Putamen (tissue), 1 donor: ENCODE measurements at places on chromosomes 2 and 18.

- DNase-seq: no peak
These were observed 329.7 kb upstream of the KLHL29 start for GRCh38 chr2:23055251-23055650.

- DNase-seq: no peak
These were observed 45.9 kb upstream of the ITGA6 start for GRCh38 chr2:172381275-172382027.

- DNase-seq: no peak
These were observed 11.6 kb upstream of the ACKR3 start for GRCh38 chr2:236558036-236558435.

DNA sequence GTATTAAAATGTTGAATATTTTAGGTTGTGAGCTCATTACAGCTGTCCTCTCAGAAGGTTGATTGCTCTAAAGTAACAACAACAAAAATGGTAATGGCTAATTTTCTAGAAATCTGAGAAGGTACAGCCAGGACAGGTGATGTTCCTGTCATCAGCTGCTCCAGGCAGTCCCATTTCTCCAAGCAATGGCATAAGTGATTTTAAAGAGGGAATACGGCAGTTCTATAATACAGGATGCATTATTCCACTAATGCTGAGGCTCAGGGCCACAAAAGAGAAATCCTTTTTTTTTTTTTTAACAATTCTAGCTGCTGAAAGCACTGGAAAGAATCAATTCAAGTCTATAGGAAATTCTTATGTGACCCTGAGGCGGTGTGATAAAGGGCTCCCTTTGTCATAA, 199.9 kb downstream of the PMAIP1 start:
- no peak for DNase-seq

DNA sequence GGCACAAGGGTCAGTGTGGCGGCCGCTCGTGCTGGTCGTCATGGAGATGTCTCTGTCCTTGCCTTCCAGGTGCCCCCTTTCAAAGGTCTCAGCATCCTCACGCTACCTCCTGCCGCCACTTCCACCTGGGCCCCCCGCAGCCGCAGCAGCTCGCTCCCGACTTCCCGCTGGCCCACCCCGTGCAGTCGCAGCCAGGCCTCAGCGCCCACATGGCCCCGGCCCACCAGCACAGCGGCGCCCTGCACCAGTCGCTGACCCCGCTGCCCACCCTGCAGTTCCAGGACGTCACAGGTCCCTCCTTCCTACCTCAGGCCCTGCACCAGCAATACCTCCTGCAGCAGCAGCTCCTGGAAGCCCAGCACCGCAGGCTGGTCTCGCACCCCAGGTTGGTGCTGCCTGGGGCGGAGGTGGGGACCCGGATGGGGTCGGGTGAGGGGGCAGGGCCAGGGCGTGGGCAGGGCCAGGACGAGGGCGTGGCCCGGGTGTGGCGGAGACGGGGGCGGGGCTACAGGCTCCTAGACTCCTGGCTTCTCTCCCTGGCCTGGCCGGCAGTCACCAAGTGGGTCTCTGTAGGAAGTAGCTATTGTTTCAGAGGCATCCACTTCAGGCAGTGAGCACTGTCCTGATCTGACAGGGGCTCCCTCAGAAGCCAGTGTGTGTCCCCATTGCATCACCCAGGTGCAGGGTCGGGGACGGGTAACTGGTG, 223.7 kb downstream of the LOXHD1 start:
- no peak for DNase-seq

DNA sequence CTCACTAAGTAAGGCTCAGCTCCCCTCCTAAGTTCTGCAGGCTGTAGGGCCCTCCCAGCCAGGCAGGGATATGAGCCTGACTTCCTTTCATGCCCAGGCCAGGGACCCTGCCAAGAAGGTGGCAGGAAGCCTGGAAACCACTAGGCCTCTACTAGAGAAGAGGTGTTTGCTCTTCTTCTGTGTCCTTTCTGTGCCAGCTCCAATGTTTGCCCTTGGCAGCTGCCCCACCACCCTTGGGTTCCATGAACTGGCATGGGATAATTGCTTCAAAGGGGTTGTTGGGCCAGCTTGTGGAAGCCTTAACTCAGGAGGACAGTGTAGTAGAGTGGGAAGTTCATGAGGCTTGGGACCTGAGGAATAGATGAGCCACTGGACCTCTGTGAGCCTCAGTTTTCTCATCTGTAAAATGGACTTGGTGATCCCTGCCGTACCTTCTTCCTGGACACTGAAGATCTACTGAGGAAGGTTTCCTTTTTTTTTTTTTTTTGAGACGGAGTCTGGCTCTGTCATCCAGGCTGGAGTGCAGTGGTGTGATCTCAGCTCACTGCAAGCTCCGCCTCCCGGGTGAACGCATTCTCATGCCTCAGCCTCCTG, 3.9 kb downstream of the SLC35F6 start:
- no peak for DNase-seq

DNA sequence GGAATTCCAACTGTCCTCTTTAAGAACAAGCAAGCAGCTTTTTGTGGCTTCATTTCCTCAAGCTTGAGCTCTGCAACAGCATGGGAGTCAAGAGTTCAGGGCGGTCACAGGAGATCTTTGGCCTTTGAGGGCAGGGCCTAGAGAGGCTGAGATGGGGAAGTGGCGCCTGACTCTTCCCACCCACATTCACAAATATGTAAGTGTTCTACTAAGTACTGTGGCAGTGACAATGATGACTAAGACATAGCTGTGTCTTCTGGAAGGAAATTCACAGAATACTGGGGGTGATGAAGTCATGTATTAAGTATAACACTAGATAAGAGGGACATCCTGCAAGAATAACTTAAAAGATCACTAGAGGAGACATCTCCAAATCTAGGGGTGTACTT, 15.0 kb downstream of the RND3 start:
- DNase-seq: no peak

- no peak for DNase-seq
These were observed 171.9 kb upstream of the CNTNAP5 start for GRCh38 chr2:123853161-123853560.

DNA sequence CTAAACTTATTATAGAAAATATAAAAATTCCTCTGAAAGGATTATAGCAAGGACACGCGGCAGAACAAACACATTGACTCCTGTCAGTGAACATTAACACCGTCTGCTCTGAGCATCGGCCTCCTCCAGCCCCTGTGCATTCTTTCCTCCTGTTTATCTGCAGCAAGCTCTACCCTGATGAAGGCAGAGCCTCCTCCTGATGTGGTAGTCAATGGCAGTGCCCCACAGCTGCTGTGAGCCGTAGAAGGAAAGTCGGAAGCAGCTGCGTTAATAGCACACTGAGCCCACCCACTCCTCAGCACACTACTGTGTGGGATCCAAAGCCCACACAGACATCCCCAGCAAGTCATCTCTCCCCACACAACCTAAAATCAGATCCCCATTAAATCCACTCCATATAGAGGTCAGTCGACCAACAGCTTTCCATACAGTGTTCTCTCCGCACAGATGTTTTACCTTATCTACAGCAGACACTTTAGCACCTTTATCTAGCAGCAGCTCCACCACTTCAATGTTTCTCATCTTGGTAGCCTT, 41.0 kb downstream of the KIDINS220 start:
- DNase-seq: no peak

- DNase-seq: no peak
These were observed 174.3 kb downstream of the LDLRAD4 start for GRCh38 chr18:13392899-13393298.

- DNase-seq: no peak
These were observed 84.5 kb downstream of the LONRF2 start for GRCh38 chr2:100237770-100238169.

GRCh38 chr18:37442477-37442876, 123.1 kb downstream of the CELF4 start:
- no peak for DNase-seq

DNA sequence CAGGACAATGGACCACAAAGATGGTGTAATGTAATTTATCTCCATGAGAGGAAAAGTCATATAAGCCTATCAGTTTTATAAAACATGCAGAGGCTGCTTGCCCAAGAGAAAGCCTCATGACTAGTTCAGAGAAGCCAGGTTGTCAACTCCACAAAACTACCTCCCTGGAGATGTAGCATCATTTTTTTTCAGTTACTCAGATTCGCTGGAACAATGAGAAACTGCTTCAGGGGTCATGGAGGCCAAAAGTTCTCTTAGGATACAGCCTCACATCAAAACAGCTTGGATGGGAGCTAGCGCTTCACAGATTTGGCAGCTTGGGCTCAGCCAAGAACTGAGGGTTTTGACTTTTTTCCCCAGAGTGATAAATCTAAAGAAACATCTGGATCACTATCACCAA, 263.5 kb downstream of the INSIG2 start:
- DNase-seq: no peak

DNA sequence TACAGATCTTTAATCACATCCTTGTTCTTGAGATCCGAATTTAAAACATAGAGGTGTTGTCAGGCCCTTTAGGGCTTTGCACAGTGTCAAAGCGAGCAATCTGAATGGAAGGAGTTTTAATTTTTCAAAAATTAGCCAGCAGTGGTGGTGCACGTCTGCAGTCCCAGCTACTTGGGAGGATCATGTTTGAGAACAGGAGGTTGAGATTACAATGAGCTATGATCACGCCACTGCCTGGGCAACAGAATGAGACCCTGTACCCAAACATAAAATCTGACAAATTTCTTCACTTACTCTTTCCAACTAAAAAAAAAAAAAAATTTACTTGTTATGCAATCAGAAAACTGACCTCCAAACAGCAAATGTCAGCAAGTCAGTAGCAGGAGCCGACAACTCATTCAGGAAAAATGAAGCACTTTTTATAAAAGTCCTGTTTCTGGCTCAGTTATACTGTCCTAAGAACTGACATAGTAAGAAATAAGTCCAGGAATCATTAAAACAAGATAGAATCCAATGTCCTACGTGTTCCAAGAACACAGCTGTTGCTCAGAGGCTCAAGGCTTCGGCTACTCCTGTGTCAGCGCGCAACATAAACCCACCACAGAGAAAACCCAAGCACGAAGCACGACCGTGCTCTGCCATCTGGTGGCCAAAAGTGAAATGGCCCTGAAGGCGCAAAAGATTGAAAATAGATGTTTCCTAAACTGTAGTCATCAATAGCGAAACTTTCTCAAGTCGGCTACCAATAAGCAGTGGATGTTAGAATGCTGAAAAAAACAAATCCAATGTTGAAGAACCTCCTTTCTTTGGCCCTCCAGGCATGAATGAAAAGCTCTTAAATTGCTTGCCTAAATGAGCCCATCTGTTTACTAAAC, 138.1 kb downstream of the INO80D start:
- peak; percentile 26 for DNase-seq

DNA sequence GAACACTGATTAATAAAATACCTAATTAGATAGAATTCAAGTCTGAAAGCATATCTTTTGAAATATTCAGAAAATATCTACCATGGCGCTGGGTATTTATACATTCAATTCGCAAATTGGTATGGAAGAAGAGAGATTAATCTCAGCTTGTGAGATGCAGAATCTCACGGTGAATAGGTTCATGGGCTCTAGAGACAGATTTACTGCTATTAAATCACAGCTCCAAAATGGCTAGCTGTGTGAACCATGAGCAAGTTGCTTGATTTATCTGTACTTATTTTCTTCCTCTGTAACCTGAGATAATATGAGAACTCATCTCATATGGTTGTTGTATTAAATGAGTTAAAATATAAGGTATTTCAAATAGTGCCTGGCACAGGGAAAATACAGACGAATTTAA, 556.7 kb downstream of the FBXO15 start:
- DNase-seq: no peak

- DNase-seq: no peak
These were observed 123.5 kb upstream of the FOSL2 start for GRCh38 chr2:28269019-28269784.

DNA sequence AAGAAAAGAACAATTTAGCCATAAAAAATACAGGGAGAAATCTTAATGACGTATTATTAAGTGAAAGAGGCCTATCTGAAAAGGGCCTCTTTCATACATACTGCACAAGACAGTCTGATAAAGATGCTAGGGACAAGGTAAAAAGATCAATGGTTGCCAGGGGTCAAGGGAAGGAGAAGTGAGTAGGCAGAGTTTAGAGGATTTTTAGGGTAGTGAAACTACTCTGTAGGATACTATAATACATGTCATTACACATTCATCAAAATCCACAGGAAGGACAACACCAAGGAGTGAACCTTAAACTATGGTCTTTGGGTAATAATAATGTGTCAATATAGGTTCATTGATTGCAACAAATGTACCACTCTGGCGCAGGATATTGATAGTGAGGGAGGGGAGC, 289.3 kb downstream of the FSIP2 start:
- DNase-seq: no peak

DNA sequence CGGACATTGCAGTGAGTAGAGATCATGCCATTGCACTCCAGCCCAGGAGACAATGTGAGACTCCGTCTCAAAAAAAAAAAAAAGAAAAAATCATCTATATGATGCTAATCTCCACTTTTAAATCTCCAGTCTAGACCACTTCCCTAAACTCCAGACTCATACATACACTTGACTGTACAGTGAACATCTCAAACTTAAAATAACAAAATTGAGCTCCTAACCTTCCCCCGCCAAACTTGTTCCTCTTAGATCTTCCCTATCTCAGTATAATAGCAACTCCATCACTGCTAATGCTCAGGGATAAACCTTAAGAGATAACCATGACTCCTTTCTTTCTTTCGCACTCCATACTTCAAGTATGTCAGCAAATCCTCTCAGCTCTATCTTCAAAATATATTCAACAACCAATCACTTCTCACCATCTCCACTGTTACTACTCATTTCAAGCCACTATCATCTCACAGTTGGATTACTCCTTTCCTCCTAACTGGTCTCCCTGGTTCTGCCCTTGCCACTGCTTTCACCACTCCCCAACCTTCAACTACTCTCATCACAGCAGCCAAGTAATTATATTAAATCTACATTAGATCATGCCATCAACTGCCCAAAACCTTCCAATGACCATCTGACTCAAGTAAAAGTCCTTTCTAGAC, 12.0 kb downstream of the MEMO1 start:
- no peak for DNase-seq

GRCh38 chr2:47598476-47598875, 184.5 kb upstream of the MSH6 start:
- no peak for DNase-seq

- DNase-seq: no peak
These were observed 535.4 kb downstream of the LRP1B start for GRCh38 chr2:141595316-141595920.

GRCh38 chr2:204072443-204073324, 136.1 kb downstream of the ICOS start:
- no peak for DNase-seq

DNA sequence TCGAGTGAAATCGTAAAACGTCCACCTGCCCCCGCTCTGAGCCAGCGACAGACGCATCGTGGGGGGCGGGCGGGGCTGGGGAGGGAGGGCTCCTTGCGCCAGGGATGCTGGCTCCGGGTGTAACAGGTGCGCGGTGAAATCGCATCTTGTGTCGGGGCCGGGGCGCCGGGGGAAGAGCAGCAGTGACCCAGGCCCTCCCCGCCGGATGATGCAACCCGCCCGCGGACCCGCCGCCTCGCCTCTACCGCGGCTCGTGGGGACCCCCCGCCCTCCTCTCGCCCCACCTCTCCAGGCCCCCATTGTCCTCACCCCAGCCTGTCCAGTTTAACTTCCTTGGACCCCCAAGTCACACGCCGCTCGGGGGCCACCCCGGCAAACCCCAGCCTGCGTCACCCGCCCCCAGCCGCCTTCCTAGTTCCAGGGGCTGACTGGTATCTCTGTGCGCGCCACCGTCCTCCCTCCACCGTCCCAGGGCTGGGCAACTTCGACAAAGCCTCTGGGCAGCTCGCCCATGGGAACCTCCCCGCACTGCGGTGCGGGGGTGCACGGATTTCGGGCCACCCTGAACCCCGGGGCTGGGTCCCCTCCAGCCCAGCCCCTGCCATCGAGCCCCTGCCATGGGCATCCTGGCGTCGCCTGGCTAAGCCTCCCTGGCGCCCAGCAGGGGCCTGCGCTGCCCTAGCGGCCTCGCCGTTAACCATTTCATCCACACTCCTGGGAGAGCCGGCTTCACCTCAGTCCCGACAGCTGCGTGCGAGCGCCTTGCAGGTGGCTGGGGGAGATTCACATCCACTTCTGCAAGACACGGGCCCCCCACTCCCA, 799 bp upstream of the KIF1A start:
- peak; percentile 47 for DNase-seq
